ENCODE measurements at places on chromosomes 13 and 19. TPM values are rescaled to one million over a fixed set of nuclear protein-coding genes. Genes with fewer than 3 reads are reported as not detected.

DNA sequence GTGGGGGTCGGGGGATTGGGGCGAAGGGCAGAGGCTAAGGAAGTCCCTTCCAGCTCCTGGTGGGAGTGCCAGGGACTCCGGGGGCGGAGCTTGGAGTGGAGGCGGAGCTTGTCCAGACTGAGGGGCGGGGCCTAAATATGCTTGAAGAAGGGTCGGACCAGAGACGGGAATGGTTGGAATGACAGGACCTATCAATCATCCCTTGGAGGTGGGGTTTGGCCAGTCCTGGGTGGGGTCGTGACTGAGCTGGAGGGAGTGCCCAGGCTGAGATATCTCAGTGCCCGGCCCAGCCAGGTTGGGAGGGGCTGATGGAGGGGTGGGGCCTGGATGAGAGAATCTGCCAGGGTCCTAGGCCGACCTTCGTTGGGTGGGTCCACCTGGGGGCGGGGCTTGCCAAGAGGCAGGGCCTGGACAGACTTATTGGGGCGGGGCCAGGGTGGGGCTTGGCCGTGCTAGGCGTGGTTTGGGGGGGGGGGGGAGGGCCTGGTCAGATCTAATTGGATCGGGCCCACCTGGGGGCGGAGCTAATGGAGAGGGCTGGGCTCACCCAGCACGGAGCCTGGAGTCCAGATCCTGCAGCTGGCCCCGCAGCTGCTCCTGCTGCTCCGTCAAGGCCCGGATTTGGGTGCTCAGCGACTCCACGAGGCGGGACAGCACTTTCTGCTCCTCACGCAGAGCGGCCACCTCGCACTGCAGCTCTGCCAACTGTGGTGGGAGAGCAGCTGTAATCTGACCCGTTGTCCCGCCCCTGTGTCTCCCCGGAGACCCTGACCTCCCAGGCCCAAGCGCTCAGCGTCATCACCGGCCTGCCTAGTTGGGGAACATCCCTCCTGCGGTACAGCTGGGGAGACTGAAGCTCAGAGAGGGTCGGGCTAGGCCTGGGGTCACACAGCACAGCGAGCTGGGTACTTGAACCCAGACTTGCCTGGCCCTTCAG lies 2.6 kb upstream of the WIZ start:
- peak; percentile 95 for DNase-seq

Gene ADGRL1
- total RNA-seq, result 27.0 TPM

DNA sequence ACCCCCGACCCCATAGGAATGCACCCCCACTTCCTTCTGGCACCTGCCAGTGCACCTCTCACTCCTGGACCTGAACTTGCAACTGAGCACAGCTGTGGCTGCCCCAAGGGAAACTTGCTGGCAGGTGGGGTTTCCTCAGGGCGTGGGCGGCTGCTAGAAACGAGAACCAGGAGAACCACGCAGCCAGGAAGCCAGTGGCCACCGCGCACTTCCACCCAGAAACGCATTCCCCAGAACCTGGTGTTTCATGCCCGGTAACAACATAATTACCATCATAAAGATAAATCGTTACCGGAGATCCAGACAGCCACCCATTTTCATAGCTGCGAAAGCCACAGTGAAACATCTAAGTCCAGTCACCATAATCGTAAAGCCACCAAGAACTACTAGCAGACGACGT lies 75.2 kb upstream of the C13orf46 start:
- peak; percentile 64 for DNase-seq

Gene SHISA2
- total RNA-seq, result 0.22 TPM

- no peak for DNase-seq
Measured at GRCh38 chr13:45416516-45417128, 1.6 kb downstream of the SLC25A30 start.

GRCh38 chr13:50421473-50422130 lies 406.4 kb downstream of the KCNRG start:
- no peak for DNase-seq

- DNase-seq, result no peak
Measured at GRCh38 chr13:48443442-48444208, 30.7 kb upstream of the LPAR6 start.

GRCh38 chr19:1691589-1692290 lies 39.3 kb upstream of the TCF3 start:
- peak; percentile 21 for DNase-seq

GRCh38 chr13:37460166-37460565 lies 138.4 kb downstream of the POSTN start:
- DNase-seq, result no peak

GRCh38 chr19:12720851-12721655 lies 2.7 kb downstream of the TNPO2 start:
- DNase-seq, result no peak

GRCh38 chr19:13207237-13207845 lies 57.1 kb downstream of the IER2 start:
- peak; percentile 78 for DNase-seq

Gene RXFP2
- not detected for total RNA-seq

Gene C19orf38
- 1.5 TPM for total RNA-seq

Gene ARRDC5
- total RNA-seq, result not detected

DNA sequence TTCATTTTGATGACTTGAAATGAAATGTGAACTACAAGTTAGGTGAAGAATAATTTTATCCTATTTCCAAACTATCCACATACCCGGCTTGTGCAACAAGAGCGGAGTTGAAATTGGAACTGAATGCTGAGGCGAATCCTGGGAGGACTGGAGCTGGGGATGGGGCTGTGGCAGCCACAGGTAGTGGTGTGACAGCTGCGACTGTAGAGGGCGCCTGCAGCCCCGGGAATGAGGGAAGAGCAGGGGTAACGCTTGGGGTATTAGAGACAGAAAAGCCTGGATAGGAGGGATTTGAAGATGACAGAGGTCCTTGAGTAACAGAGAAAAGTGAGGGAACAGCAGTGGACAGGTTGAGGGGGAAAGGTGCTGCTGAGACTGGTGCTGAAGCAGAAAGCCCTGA lies 22.0 kb upstream of the STOML3 start:
- no peak for DNase-seq

GRCh38 chr13:26062853-26063444 lies 11.1 kb upstream of the SHISA2 start:
- DNase-seq, result no peak

DNA sequence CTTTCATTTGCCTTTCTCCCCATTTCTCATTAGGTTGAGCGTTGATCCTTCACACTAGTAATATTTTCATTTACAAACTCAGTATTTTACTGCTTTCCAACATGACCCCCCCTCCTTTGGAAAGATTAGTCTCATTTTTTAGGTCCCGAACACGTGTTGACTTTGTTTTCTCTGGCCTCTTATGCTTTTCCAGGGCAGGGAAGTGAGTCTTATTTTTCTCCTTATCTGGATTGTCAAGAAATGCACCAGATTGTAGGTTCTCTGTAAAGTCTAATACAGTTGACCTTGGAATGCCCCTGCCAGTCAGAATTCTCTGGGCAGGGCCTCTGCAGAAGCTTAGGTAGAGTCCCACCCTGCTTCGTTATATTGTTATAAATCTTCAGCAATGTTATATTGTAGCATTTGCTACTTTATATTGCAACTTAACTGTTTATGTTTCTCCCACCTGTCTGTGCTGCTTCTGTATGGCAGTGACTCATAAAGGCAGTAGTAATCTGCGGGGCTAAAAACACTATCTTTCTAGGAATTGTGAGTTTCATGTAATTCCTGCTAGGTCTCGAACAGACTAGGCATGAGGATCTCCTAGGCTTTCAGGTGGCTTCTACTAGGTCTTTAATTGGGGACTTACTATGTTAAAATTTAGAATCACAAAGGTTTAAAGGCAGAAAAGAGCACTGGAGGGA lies 2.0 kb downstream of the TDRD3 start:
- DNase-seq, result no peak

GRCh38 chr13:50309318-50309717 lies 294.1 kb downstream of the KCNRG start:
- DNase-seq, result no peak

DNA sequence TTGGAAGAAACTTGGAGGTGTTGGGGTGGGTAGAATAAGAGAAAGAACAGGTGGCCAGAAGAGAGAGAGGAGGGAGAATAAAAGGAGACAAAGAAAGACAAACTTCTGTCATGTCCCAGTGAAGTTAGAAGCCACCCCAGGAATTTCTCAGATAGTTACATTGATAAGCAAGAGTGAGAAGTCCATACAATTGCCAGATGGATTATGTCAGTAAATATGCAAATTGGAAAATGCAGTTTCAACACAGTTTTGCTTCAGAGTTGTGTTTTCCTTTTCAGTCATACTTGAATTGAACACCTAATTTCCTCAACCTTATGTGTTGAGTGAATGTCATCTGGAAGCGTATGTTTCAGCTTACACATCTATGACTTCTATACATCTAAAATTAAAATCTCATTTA lies 139.2 kb downstream of the RXFP2 start:
- no peak for DNase-seq
